ENCODE measurements at places on chromosomes 4 and X.

GRCh38 chrX:152869972-152870371 is 27.9 kb upstream of the ZNF185 start:
- DNase-seq: no peak

- no peak for DNase-seq
Measured at GRCh38 chr4:119797238-119797894, 168.8 kb upstream of the PDE5A start.

- DNase-seq: no peak
Measured at GRCh38 chrX:153351981-153352380, 18.0 kb downstream of the ZNF275 start.

DNA sequence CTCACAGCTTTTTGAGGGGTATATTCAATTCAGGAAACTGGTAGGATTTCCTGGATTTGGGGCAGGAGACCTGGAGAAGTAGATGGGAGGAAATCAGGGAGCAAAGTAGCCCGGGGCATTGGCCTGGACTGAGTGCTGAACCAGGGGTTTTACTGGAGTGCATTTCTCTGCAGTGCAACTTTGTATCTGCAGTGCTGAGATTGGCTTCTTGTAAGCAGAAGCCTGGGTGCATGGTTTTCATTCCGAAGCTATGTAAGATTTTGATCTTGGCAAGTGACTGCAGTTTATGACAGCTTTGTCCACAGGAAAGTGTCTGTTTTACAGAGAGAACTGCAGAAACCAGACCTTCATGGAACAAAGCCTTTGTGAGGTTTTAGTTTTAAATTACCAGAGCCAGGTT is 158.3 kb downstream of the SPCS3 start:
- no peak for DNase-seq

DNA sequence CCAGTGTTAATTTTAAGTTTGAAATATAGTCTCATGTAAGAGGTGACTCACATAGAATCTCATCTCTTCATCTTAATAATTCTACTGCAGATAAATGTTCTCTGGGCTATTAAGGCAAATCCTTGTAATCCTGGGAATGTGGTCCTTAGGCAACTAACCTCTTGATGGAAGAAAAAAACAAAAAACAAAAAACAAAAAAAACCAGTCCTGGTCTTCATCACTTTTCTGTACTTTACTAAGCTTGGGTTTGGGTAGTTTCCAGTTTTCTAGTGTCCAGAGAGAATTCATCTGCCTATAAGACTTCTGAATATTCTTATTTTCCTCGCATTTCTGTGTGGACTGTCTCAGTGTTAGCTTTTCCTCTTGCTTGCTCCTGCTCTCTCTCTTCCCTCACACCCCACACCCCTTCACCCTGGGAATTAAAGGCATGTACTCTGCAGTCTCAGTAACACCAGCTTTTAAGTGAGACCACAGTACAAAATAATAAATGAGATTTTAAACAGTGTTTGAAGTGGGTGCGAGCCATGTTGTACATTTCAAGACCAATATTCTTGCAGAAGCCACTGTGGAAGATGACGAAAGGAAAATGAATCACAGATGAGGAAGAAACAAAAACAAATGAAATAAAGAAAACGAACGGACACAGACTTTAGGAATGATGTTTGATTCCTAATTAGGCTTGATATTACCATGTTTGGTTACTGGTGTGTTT is 51.7 kb downstream of the HAND2 start:
- DNase-seq: no peak

- no peak for DNase-seq
Measured at GRCh38 chr4:32744211-32744610, 2024.0 kb downstream of the PCDH7 start.

Data from NCI-H226 (cell line).